ENCODE measurements at places on chromosomes 7 and 10. TPM values are rescaled to one million over a fixed set of nuclear protein-coding genes. Genes with fewer than 3 reads are reported as not detected.

UCMA gene
- not detected for total RNA-seq

HOXA10 gene
- total RNA-seq = 6.3 TPM

IMMP2L gene
- 19.0 TPM for total RNA-seq

COL28A1 gene
- total RNA-seq = 0.97 TPM

GATA3 gene
- 4.9 TPM for total RNA-seq

MAT1A gene
- total RNA-seq = 0.10 TPM

GIMAP8 gene
- not detected for total RNA-seq

GNA12 gene
- total RNA-seq = 39.5 TPM

DLG5 gene
- 36.6 TPM for total RNA-seq

NODAL gene
- not detected for total RNA-seq

HOXA13 gene
- total RNA-seq = 2.0 TPM

GALNT17 gene
- total RNA-seq = not detected

UNCX gene
- total RNA-seq = not detected

SPDYE16 gene
- total RNA-seq = not detected

LARP4B gene
- 47.1 TPM for total RNA-seq

TMEM26 gene
- not detected for total RNA-seq

FBXW4 gene
- 21.9 TPM for total RNA-seq

NAT16 gene
- 0.12 TPM for total RNA-seq

SH2D4B gene
- not detected for total RNA-seq

CDK14 gene
- 0.08 TPM for total RNA-seq

LRIT1 gene
- total RNA-seq = not detected

ELN gene
- 0.09 TPM for total RNA-seq

KCND2 gene
- not detected for total RNA-seq

PTPRE gene
- 5.7 TPM for total RNA-seq
